ENCODE measurements at places on chromosomes 3 and 15.
A peak's percentile ranks its signal among the peaks of the same experiment; 100 is the strongest.

GRCh38 chr15:54029081-54029480 is 50.8 kb downstream of the UNC13C start:
- DNase-seq = no peak

- DNase-seq = no peak
Measured at GRCh38 chr15:94704421-94704820, 473.1 kb downstream of the MCTP2 start.

GRCh38 chr15:42820811-42821210 is 83.9 kb upstream of the CDAN1 start:
- no peak for DNase-seq

DNA sequence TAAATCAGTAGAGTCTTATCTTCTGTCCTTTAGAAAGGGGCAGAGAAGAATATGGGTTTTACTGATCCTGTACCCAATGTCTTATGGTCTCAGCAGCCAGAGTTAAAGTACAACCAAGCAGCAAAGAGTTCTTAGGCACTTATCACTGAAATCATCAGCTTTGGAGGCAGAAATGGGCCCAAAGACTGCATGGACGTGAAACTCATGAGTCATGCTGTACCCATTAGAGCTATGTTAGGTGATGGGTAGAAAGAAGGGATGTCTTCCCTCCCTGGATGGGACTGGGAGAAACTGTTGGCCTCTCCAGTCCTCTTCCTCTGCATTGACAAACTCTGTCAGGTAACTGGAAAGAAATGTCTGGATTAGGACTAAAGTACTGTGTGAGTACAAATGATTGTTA is 63.4 kb downstream of the EOMES start:
- no peak for DNase-seq

GRCh38 chr3:134743006-134743405 is 52.1 kb upstream of the EPHB1 start:
- DNase-seq = no peak

DNA sequence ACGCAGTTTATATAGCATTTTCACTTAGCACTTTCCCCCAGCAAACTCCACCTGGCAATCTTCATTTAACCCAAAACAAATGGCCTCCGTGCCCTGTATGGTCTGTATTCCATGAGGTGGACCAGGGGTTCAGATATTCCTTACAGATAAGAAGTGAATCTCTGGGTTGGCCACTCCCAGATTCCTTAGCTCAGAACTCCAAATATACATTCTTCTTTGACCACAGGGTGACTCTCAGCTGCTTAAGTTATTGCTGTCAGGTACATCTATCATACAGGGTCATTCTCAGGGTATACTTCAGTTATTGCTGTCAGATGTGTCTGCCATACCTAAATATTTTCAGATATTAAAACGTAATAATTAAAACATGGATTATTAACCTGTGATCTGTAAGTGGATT is 229.8 kb downstream of the TBL1XR1 start:
- no peak for DNase-seq

DNA sequence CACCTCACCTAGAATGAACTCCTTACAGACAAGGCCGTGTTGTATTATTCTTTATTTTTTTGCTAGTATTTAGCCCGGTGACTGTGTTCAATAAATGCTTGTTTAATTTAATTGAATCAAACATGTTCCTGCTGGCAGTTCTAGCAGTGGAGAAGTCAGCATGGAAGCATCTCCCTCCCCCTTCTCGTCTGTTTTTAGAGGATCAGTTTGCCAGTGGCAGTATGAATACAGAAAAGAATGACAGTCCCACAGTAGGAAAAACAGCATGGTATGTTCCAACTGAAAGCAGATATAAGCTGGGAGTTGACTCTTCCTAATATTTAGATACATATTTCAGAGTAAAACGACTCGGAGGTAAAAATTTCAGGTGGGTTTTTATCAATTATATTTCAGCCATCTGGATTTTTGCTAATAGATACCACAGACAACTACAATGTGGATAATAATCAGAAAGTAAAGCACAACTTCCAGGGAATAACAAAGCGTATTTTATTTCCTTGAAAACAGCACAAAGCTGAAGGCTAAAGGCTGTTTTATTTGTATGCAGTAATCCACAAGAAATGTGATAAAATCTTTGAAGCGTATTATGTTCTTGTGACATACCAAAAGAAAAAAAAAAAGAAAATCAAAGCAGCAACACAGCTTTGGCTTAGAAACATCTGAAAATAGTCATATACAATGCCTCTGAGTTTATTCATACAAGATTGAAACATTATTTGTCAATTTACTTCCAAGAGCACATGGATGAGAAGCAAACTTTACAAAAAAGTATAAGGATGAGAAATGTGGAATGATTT is 244.5 kb upstream of the KCNMB2 start:
- DNase-seq = no peak

GRCh38 chr3:40511031-40511718 is 5.3 kb downstream of the ZNF620 start:
- no peak for DNase-seq

GRCh38 chr3:141663993-141664392 is 74.1 kb upstream of the RNF7 start:
- no peak for DNase-seq

DNA sequence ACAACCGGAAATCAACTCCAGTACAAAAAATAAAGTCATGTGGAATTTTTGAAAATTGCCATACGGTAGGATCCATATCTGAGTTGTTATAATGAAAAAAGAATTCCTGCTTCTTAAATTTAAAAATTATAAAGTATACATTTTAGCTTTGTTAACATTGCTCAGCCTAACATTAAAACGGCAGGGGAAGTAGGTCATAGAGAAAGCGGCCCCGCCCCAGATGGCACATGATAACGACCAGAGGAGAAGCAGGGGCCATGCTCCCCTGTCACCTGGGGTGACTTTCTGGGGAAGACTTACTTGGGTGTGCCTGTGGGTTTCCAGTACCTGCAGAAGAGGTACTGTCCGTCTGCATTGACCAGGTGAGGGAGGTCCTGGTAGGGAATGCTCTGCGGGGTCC is 921 bp downstream of the MGLL start:
- peak; percentile 58 for DNase-seq

DNA sequence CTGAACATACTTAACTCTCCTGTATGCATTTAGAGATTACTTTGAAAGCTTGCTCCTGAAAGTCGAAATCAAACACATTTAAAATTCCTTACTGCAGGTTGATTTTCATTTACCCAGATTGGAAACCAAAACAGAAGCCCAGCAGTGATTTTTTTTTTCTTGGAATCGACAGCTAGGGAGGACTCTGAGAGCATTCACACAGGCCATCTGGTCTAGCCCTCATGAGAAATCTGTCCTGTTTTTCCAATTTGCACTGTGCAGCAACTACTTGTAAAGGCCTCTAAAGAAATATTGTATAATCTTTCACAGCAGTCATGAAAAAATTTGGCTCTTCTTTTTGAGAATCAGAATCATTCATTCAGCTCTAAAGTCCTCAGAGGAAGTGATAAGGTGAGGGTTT is 179.2 kb downstream of the KCNAB1 start:
- DNase-seq = no peak

DNA sequence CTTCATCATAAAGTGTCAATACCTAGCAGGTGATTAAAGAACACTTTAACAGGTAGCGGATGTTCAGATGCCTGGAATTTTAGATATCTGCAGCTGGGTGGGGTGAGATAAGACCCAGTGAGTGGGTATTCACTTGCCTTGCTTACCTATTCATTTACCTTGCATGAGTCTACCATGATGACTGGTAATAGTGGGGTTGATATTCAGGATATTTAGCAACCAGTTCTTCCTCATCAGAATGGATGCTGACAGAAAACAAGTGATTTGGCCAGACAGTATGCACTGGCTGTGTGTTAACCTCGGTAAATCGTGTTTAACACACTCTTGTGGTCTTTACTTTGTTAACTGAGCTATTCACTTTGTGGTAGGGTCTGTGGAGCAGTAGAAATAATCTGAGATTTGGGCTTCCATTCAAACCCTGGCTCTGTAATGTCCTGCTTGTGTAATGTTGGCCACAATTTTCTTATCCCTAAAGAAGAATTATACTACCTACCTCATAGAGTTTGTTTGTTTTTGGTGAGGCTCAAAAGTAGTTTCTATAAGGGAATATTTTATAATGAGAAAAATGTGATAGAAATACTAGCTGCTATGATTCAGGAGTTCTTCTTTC is 391.9 kb upstream of the TBL1XR1 start:
- DNase-seq = no peak

GRCh38 chr3:139182598-139182997 is 137.9 kb upstream of the PRR23C start:
- DNase-seq = no peak

- no peak for DNase-seq
Measured at GRCh38 chr15:40245666-40246450, 7.0 kb downstream of the PAK6 start.

DNA sequence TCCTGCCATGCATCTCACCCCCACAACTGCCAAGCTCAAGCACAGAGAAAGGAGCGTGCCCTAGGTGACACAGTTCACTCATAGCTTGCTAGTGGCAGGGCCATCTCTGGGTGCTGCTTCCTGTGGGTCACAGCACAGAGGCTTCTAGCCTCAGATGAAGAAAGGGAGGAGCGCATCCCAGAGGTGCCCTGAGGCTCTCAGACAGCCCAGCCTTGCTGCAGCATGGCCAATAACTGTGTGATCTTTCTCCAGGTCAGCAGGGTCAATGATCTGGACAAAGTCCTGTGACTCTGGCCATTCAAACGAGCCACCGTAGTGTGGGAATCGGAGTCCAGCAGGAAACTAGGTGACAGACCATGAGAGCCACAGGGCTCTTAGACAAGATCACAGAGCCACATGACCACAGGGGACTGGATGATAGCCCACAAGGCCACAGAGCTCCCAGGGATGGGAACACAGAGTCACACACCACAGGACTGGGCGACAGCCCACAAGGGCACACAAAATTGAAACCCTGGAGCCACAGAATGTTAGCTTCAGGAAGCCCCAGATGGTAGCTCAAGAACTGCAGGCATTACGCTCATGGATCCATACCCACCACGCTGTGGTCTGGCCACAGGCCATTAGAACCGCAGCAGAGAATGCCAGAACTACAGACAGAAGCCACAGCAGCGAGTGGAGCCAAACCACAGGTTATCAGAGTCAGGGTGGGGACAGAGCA is 25.9 kb upstream of the GRIP2 start:
- no peak for DNase-seq

DNA sequence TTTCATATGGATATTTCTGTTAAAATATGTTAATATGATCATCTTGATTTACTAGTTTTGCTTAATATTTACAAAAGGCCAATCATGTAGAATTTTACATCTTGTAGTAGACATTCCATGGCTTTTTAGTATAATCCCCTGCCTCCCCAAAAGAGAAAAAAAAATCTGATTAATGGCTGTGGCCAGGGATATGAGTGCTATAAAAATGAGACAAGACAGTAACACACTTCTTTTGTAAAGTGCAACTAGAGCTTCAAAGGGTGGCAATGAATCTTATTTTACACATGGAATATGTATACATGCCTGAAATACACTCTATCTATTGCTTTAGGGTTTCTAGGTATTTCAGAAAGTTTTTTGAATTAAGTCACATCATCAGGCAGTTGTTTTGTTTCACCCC is 112.2 kb upstream of the NANOGP8 start:
- DNase-seq = no peak

GRCh38 chr15:40952301-40952900 is 870 bp upstream of the CHAC1 start:
- no peak for DNase-seq

GRCh38 chr3:40546816-40547215 is 22.1 kb downstream of the ZNF621 start:
- peak; percentile 19 for DNase-seq

GRCh38 chr15:44038755-44039191 is 156.3 kb downstream of the FRMD5 start:
- no peak for DNase-seq

DNA sequence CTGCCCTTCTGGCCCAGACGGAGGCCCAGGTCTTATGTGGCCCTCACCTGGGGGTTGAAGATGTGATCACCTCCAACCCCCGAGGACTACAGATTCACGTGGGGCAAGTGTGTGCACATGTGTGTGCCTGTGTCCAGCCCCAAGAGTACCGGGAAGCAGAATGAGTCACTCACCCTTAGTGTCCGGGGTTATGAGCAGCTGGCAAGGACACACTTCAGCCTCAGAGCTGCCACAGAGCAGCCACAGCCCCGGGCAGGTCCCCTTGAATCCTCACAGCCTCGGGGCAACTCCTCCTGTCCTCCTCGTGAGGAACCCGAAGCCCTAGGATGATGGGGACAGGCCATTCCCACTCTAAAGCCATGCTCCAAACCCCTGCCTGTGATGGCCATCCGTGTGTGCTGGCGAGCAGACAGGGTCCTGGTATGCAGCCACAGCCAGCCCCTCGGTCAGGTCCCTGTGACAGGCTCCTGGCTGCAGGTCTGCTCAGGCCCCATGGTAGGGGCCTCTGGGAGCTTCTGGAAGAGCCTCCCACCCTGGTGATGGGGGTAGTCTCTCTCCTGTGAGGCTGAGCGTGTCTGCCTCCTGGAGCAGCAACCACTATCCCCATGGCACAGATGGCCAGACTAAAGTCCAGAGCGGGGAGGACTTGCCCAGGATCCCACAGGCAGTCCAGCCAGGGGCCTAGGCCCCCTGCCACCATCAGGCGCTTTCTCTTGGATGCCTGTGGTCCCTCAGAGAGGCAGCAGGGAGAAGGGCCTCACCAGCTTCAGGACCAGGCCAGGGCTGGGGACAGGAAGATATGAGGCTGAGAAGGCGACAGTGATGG is 852 bp downstream of the STAB1 start:
- DNase-seq = peak; percentile 36

DNA sequence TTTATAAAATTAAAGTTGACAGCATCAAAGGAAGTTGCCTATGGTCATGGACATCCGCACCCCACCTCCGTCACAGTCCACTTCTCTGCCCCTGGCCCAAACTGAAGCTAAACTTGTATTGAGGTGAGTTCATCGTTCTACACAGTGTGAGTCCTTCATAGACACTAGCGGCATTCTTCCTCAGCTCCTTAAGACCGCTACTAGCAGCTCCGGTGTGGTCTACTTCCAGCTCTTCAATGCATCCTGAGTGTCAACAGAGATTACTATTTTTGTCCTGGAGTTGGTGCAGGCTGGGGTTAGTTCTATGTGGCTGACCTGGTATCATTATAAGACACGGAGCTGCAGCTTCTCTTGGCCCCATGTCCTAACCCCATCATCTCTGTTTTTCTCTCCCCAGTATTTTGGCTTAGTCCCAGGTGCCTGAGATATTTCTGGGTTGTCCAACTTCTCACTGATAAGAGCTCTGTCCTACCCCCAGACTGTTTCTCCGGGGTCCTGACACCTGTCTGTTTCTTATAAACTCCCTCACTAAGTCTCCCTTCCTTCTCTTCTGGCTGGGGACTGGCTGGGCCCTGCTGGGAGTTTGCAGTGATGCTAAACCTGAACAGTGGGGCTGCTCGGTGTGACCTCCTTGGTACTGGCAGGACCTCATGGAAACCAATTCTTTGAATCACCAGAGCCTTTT is 169.2 kb upstream of the ATP10A start:
- no peak for DNase-seq

DNA sequence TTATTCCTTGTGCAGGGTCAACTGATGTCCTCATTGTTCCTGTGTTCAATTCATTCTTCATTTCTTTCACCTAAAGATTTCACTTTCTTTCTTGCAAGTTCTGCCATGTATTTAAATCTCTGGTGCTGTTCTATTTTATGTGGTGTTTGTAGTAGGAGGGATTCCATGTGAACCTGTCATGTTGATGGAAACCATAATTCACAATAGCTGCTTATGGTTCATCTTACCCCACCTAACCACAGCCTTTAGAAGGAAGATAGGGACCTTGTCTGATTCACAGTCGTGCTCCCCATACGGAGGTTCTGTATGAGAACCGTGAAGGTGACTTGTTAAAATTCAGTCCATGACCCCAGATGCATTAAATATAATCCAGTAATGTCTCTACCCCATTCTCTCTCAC is 21.9 kb downstream of the SLCO2A1 start:
- no peak for DNase-seq

Measured in inflammatory macrophage treated with lipopolysaccharide for 1 hour (primary cell).